ENCODE measurements at places on chromosomes 4 and X.

- DNase-seq: no peak
These were observed 150.6 kb downstream of the CEP135 start for GRCh38 chr4:56099378-56099786.

DNA sequence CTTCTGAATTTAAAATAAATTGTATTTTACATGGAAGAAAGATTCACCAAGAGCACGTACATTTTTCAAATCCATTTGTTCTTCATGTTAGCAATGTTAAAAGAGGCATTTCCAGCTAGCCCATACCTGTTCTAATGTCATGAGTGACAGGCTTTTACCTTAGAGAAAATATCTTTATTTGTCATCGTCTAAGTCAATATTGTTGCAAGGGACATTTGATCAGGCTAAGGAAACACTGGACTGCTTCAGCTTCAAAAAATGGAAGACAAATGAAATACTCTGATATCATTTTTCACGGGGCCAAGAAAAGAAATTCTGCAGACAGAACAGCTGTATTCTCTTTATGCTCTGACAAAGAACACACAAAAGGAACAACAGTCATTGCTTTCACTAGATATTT is 207.7 kb downstream of the RCHY1 start:
- no peak for DNase-seq

GRCh38 chr4:69831270-69831627 is 28.7 kb downstream of the SULT1E1 start:
- no peak for DNase-seq

DNA sequence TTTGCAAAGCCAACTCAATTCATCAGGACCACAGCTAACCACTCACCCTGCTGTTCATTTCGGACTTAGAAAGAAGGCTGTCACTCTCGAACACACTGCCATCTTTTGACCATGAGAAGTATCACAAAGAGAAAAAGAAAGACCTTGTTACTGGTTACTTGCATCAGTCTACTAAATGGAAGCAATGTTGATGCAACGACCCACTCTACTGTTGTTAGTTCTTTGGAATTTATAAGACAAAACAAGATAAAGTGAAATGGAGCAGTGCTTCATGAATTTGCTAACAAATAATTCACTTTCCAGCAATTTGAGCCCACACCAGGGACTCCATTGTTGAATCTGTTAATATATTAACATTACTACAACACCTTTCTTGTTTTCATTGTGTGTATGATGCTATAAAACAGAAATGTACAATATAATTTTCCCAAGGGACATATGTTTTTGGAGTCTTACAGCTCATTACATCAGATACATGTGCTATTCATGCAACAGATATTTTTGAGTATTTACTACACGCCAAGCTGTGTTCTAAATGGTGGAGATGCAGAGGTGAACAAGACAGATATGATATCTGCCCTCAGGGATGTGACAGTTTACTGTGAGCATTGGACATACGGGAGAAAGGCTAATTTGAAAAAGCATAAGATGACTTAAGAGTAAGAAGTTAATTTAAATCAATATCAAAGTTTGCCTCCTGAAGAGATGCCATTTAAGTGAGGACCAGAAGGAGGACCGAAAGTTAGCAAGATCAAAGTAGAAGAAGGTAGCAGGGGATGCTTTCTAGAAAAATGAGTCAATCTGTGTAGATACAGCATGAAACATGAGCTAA is 87.2 kb downstream of the AREG start:
- no peak for DNase-seq

- DNase-seq: peak; percentile 22
These were observed 134.1 kb downstream of the OR13H1 start for GRCh38 chrX:131677655-131678628.

- DNase-seq: no peak
These were observed 135.0 kb downstream of the RASL11B start for GRCh38 chr4:52997132-52997416.

DNA sequence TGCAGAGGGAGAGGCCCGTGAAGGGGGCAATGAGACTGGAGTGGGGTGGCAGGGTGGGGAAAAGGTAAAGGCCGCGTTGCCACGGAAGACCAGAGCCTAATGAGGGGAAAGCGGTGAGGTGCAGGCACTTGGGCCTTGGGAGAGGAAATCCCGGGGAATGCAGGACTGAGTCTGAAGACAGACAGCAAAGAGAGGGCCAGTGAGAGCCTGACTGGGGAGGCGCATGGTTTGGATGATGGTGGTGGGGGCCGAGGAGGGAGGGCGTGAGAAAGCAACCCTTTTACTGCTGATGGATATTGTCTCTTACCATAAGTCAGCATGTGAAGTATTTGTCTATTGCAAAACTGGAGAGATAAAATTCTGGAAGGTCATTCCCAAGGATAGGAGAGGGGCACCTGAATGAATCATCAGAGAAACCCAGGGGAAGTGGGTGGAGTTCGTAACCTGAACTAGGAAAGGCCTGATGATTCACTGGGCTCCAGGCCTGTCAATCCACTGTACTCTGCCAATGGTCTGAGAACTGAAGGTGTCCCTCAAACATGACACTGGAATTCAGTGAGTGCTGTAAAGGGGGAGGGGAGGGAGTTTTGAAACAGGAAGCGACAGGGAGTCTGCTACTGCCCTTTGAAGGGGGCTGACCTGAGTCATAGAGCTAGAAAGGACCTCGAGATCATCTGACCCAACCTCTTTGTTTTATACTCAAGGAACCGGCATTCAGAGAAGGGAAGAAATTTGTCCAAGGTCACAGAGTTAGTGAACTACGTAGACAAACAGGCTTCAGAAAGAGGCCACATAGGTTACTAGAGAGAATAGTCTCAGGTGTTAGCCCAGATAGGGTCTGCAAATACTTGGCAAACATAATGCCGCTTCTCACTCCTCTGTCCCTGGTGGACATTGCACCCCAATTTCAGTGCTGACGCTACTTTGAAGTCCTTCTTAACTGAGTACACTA is 52.2 kb downstream of the NALF2 start:
- no peak for DNase-seq

GRCh38 chr4:4185528-4185927 is 41.2 kb downstream of the OTOP1 start:
- DNase-seq: no peak

DNA sequence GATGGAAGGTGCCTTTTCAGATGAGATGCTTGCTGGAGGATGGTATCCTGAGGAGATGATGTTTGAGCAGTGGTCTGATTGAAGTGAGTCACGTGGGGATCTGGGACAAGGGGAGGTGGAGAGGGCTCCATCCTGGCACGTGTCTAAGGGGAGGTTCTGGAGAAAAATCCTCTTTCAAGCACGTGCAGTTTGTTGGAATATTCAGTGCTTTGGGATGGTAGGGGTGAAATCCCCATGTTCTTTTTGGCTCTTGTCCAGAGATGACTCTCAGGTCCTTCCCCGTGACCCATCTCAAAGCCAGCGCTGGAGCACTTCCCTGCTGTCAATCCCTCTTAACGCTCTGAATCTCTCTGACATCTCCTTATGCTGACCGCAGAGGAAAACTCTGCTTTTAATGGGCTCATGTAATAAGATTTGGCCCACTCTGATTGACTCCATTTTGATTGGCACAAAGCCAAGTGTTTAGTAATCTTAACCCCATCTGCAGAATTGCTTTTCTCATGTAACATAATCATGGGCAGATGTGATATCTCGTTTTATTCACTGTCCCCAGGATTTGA is 10.8 kb upstream of the KLKB1 start:
- no peak for DNase-seq

DNA sequence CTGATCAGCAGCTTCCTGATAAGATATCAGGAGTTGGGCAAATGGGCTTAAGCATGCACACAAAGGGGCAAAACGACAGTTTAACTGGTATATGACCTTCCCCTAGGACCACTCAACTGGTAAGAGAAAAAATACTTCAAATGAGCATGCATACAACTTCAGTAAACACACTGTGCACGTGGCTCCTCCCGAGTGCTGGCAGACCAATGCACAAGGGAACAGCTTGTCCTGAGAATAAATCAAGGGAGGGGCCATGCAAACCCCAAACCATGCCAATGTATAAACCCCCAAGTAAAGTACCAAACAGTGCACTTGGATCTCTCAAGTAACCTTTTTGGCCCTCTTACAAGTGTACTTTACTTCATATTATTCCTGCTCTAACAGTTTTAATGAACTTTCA is 293.3 kb upstream of the TBX22 start:
- no peak for DNase-seq

DNA sequence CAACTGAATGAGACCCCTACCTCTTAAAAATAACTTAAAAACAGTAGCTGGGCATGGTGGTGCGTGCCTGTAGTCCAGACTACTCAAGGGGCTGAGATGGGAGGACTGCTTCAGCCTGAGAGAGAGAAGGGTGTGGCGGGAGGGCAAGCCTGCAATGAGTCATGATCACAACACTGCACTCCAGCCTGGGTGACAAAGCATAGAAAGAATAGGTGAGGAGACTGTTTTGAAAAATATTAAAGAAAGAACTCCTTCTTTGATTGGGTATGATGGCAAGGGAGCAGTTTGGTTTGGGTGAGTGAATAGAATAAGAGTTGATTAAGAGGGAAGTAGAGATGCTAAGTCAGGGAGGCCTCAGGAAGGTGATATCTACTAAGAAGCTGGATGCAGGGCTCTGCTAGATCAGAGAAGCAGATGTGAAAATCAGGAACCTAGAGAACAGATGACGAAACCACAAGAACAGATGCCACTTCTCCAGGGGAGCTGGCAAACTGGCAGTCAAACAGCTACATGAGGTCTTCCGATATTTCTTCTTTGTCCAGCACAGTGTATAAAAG is 318.6 kb downstream of the OPHN1 start:
- DNase-seq: no peak

DNA sequence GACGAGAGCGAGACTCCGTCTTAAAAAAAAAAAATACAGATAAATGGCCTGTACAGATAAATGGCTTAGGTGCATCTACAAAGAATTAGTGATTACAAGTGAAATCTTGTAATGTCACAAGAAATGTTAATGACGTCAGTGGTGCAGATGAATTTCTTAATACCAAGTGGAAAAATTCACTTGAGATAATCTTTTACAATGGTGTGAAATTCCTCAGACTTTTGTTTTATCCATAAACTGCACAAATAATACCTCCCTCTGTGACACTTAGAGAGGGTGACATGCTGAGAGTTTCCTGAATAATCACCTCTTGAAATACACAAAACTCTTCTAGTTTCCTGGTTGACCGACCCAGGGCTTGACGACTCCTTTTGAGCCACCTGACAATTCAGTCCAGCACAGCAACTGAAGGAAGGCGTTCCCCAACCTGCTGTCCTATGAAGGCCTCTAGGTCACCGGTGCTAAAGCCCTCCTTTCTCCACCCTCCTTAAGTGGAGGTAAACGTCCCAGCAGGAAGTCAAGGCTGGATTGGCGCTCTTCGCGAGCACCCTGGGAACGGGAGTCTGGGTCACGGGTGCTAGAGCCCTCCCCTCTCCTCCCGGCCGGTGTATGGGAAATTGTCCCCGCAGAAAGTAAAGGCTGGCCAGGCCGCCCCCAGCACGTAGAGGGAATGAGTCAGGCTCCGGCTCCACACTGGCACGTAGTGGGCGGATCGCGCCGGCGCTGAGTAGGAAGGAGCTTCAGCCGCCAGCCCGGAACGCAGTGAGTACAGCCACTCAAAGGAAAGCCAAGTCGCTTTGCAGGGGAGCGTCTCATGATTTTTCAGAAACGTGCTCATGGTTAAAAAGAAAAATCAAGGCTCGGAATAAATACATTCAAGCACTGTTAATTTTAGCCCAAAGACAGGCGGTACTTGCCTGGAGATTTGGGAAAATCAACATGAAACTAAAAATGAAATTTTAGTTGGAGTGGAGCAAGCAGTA is at the start of gene TMEM144:
Gene TMEM144, plus strand, starts transcription at position 662 of the 983 bp plus-strand sequence. CDS start 2,182 bp downstream, outside the sequence.
- peak; percentile 1 for DNase-seq

- DNase-seq: no peak
These were observed 17.0 kb downstream of the MTHFD2L start for GRCh38 chr4:74174941-74175340.

- no peak for DNase-seq
These were observed 85.1 kb downstream of the AFF1 start for GRCh38 chr4:87019898-87020297.

DNA sequence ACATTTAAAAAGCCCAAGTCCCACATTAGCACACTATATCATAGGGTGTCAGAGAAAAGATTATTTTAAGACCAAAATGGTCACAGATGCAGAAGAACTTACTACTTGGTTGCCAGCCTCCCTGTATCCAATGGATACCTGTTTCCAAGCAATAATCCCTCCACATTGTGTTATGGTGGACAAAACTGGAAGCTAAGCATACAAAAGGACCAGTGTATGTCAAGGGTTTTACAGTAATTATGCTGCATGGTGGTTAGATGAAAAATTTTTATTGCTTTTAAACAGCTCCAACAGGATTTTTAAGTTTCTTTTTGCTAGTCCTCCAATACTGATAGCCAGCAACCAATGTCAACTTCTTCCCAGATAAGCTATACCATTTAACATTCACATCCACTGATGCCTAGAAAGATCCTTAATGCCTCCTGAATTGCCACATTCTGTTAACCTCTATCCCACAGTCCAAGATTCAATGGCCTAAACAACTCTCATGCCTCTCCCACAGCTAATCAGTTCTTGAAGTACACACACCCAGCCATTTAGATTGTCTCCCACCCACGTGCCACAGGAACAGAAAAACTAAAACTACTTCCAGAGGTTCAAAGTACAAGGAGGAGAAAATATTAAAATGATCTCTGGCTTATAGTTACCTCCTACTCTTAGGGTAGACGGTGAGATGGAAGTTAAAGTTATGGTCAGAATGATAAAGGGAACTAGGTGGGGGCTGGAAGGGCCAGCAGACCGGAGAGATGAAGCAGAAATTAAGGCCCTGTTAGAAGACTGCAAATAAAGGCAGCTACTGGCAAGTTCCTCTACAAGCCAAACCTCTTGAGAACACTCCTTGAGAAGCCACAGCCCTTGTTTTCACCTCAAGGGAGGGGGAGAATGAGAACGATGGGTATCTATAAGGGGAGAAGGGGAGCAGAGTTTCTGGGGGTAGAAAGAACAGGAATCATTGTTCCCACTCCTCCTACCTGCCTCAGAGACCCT is 5.5 kb downstream of the MED14 start:
- DNase-seq: no peak

DNA sequence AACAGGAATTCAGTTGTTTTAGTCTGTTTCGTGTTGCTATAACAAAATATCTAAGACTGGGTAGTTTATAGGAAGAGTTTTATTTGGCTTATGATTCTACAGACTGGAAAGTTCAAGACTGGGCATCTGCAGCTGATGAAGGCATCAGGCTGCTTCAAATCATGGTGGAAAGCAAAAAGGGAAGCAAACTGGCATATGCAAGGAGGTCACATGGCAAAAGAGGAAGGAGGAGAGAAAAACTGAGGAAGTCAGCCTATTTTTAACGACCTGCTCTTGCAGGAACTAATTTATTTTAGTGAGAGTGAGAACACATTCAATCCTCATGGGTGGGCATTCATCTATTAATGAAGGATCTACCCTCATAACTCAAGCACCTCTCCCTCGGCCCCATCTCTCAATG is 363.1 kb upstream of the HS3ST1 start:
- DNase-seq: no peak

- no peak for DNase-seq
These were observed 56.4 kb upstream of the DRP2 start for GRCh38 chrX:101163166-101163565.

DNA sequence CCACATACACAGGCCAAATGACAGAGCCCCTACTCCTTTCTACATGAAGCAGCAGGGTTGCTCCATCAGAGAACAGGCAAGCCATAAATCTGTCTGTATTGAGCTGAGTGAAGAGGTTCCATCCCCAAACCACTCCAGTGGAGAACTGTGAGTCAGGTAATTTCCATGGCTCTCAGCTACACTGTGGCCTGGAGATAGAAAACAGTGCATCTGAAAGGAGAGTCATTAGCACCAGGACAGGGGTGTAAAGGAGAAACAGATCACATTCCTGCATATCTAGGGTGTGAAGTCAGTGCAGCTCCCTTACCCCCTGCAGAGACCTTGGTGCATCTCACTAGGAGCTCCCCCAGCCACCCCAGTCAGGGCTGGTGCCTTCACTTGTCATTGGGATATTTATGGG is 314.7 kb downstream of the CHIC1 start:
- no peak for DNase-seq
